ENCODE measurements at places on chromosomes 2 and 18.

- peak; percentile 34 for DNase-seq
These were observed 40.5 kb downstream of the MTHFD2 start for GRCh38 chr2:74238879-74239278.

- DNase-seq, result no peak
These were observed 45.3 kb downstream of the RBKS start for GRCh38 chr2:27844821-27845255.

- no peak for DNase-seq
These were observed 148.8 kb downstream of the TPGS2 start for GRCh38 chr18:36680042-36680441.

DNA sequence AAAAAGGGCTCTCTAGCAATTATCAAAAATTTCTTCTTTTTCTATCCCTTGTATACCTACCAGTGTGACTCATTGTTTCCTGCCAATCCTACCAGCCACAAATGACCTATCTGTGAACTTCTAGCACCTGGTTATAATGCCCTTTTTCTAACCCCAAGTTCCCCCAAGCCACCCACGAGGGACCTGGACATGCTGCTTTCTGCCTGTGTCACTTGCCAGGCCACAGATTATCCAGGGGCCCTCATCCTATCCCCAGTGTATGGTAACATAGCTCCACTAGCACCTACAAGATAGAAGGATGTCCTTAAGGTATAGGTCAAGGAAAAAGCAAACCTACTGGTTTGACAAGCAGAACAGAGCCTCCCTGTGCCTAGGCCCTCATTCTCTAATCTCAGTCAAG is 26.8 kb downstream of the AAK1 start:
- no peak for DNase-seq

DNA sequence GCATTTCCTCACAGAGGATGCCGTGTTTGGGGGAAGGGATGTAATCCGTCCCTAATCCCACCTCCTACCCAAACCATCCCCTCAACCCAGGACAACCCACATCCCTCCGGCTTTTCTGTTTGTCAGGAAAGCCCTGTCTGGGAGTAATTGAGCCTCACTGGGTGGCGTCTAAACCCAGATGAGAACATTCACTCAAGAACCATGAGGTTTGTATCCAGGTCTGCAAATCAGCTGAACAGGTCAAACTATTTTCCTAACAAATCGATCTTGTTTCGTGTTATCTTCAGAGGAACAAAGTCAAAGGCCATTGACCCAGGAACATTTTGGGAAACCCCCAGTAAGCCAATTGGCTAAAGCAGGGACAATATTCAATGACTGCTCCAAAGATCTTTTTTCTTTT is 25.7 kb downstream of the CYP27C1 start:
- DNase-seq, result no peak

DNA sequence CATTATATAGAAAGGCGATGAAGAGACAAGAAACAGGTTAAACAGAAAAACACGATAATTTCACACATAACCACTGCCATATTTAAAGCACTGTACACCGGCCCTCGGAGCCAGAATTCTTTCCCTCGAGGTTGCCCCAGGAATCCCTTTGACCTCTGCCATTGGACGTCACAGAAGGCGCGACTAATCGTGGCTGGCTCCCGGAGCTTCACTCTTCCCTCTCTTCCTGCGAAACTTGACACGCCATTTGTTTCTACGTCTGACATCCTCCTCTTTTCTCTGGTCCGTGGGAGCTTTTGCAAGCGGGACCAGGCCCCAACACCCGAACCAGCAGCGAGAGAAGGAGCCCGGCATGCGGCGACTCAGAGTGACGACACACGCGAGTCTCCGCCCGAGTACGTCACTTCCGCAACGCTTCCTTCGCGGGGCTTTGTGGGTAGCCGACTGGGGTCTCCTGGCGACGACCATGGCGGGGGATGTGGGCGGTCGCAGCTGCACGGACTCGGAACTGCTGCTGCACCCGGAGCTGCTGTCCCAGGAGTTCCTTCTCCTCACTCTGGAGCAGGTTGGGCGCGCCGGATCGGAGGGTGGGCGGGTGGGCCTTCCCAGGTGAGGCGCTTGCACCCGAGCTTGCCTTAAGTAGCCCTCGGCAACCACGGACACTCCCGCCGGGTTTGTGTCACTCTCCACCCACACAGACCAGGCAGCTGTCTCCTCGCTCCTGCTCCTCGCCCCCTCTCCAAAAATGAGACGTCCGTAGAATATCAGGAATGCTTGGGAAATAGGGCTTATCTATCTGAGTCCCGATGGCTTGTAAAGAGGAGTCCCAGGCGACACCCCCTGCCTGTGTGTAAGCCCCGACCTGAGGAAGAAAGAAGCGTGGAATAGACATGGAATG is at the start of gene C2orf49:
TSS of gene C2orf49 (plus strand) at position 419 of the 898 bp plus-strand sequence. CDS start at position 467, 48 bp downstream.
- peak; percentile 85 for DNase-seq

- DNase-seq, result no peak
These were observed 37.1 kb upstream of the DARS1 start for GRCh38 chr2:136022396-136023146.

DNA sequence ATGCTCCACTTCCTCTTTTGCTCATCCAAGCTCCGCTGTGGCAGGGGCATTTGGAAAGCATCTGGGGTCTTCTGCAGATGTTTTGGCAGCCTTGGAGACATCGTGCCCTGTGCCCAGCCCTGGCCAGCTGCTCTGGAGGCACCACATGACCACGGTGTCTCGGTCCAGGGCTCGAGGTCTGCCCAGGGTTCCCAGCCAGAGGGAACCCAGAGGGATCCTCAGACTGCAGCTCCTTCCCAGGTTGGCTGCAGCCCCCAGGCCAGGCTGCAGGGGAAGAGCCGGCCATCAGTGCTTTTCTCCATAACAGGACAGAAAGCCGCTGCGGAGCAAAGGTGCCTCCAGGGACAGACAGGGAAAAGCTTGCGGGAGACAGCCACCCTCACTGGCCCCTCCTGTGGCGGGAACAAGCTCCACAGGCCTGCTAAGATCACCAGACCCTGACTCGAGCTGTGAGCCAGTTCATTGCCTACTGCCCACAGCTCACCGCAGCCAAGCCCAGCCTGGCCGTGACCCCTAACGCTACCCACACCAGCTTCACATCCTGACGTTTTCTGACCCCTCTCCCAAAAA is 74.7 kb downstream of the SMAD7 start:
- no peak for DNase-seq

DNA sequence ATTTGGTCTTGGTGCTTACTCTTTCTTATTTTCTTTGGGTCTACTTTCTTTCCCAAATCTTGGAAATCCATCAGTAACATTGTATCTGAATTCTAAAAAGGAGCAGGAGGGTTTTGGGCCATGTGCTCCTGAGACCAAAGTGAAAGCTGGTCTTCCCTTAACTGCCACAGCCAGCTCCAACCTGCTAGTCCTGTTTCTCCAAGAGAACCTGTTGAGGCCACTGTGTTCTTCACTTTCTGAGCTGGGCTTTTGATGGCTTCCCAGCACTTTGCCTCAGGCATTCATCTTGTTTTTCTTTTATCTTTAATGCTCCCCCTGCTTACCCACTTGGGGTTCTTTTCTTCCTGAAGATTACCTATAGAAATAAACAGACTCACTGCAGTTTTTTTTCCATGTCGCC is 53.3 kb downstream of the ARHGAP28 start:
- no peak for DNase-seq

DNA sequence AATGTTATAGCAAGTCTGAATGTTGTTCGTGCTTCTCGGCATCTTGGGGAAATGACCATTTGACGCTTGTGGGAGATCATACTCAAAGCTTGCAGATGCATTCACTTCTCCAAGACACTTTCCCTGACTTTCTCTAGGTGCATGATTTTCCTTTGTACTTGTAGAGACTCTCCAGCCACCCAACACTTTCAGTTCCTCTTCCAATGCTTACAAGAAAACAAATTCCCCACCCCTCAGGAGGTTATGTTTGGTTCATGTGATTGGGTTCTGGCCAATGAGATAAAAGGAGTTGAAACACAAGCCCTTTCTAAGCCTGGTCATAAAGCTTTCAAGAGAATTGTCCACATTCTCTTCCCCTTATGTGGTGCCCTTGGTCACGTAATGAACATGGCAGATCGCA is 156.3 kb downstream of the EPHA4 start:
- DNase-seq, result no peak

GRCh38 chr2:162230761-162231160 is 12.5 kb downstream of the FAP start:
- no peak for DNase-seq

DNA sequence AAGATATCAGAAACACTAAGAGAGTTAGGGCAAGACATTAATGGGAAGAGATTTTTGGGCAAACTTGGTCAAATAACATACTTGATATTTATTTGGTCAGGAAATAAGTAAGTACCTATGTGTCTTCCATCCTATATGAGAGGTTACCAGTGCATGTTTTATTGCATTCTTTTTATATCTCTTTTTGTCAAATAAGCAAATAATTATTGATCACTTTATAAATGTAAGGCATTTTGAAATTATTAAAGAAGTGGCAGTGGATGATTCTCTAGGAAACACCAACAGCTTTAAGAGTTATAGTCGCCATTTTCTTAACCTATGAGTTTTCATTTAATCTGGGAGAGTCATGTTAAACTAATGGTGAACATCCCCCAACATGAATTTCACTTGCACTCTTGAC is 453.3 kb downstream of the MEIS1 start:
- DNase-seq, result no peak

DNA sequence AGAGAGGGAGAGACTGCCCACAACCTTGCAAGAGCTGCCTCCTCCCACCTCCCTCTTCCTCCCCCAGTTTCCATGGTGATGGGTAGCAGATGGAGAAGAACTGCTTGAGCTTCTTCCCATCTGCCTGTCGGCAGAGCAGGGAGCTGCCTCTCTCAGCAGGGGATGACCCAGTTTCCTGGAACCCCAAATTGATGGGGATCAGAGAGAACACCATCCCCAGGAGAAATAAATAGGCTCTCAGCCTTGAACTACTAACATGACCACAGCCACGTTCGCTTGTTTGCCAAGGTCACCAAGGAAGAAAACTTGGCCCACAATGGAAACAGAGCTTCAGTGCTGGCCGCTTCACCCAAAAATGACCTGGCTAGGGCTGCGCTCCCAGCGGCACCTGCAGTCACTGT is 82.2 kb downstream of the ADD2 start:
- DNase-seq, result no peak

DNA sequence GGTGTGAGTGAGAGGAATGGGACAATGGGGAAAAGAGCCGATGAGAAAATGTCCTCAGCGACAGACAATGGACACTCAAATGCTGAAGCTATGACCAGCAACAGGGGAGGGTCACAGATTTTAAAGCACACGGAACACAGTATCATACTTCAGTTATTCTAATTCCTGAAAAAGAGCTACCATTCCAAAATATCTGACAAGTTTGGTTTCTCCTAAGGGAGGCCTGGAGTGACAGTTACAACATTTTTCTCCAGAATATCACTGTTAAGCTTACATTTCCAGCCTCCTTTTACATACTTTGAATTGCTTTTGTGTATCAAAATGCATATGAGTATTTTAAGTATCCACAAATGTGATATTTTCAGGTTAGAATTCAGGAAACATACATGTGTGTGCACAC is 321.6 kb upstream of the THUMPD2 start:
- DNase-seq, result no peak

DNA sequence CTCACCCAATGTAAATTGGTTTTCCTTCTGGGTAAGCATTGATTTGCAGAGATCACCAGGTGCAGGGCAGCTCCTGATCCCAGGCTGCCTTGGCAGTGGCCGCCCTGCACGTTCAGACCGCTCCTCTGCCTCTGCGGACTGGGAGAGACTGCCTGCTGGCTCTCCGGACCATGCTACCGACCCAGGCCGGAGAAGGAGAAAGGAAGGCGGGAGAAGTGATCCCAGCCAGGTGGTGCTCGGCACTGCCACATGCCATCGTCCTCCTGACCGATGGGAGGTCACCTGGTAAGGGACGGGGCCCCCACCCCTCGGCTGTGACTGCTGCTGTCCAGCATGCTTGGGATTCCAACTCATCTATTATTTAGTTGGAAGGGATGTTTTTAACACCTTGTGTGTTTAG is 108.1 kb upstream of the POU3F3 start:
- no peak for DNase-seq

GRCh38 chr2:232875256-232876121 is 5.4 kb downstream of the SNORC start:
- DNase-seq, result no peak

- DNase-seq, result no peak
These were observed 402.8 kb downstream of the ZEB2 start for GRCh38 chr2:144117086-144117485.

- no peak for DNase-seq
These were observed 557.9 kb downstream of the TNS1 start for GRCh38 chr2:217444932-217445331.

GRCh38 chr2:178477443-178478129 is 814 bp downstream of the FKBP7 start:
- DNase-seq, result no peak

Measured in MG63 (cell line).